ENCODE measurements at places on chromosomes 7 and 10.
A peak's percentile ranks its signal among the peaks of the same experiment; 100 is the strongest.

GRCh38 chr10:14774797-14775196 is at the start of gene FAM107B:
Gene FAM107B (minus strand): TSS chr10:14774897. CDS start chr10:14774663, 234 bp downstream.
- no peak for DNase-seq

DNA sequence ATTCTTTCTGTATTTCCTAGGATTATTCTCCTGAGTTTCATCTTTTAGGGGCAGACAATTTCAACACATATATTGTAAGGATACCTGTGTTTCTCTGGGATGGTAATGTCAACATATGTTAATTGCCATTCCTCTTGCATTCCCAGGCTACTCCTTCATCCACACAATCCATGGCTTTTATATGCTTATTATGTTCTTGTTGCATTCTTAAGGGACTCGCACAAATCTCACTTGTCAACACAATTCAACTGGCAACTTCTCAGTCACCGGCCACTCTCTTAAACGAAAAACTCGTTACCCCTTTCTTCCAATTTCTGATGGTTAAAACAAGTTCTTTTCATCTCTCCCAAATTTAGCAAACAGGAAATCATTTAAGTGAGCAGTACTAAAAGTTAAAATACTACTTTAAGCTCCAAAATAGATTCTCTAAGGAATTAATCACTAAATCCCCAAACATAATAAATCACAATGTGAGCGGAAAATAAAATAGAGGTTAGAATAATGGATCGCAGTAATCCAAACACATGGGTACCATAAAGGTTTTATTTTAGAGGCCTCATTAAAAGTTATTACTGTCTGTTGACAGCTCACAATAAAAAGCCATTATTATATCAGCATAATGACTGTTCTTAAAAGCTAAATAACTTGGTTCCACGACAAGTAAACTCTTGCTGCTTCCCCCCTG is 223.2 kb downstream of the ELMO1 start:
- DNase-seq, result no peak

DNA sequence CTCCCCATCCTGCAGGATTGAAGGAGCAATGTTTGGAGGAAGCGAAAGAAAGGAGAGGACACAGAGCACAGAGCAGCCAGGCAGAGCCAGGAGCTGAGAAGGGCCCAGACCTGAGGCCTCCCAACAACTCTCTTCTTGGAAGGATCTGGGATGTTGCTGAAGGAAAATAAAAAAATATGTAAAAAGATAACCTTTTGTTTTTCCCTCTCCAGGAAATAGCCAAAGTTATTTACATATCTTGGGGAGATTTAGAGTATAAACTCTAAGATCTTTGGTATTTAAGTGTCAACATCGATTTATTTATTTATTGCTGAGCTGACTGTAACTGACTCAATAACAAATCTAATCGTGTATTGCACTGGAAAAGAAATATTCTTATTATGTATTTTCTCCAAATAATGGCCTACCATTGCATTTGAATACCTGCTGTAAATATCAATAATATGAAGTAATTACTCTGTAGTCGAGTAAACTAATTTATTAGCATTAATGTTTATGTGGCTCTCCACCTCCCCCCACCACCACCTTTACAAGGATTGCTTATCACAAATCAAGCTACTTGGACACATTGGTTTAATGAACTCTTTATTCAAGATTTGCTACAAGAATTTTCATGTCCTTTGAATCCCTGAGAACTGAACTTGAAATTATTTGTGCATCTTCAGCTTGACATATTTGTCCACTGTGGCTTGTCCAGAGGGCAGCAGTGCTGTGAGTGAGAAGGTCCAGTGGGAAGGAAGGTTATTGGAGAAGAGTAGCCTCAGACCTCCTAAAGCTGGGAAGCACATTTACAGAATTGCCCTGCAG is 1.8 kb upstream of the HOXA11 start:
- DNase-seq, result no peak

DNA sequence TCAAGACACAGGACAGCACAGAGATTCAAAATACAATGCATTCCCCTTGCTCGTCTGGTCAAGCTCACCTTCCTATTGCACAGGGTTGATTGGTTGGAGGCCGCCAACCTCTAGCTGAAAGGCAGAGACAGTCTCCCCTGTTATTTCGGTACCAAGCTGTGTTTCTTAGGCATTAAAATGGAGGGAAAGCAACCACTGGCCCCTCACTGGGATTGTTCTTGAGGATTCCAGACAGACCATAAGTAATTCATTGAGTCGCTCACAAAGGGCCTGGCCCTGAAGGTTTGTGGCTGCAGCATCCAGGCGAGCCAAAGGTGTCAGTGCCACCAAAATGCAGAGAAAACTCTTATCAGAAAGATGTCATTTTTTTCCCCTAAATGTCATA is 81.2 kb downstream of the PARP12 start:
- no peak for DNase-seq

- DNase-seq, result no peak
Measured at GRCh38 chr7:153090764-153091163, 331.2 kb downstream of the ACTR3B start.

GRCh38 chr10:84358743-84359142 is 30.4 kb downstream of the CCSER2 start:
- DNase-seq, result no peak

GRCh38 chr7:113790025-113790424 is 128.8 kb downstream of the PPP1R3A start:
- DNase-seq, result peak; percentile 18

GRCh38 chr10:8489823-8490222 is 435.3 kb downstream of the GATA3 start:
- no peak for DNase-seq

DNA sequence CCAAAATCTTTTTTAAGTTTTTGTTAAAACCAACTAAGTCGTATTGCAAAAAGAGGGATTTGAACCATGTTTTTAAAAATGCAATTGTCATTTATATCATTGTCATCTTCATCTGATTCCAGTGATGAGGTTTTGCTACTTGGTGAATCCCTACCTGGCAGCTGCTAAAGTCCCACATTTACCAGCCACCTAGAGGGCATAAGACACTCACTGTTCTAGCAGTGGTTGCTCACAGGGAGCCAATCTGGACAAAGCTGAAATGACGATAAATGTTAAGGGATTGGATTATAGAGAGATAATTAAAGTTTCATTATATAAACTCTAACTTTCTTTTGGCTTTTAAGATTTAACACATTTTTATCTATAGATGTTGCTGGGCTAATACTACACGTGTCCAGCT is 18.7 kb downstream of the KIFBP start:
- DNase-seq, result no peak

GRCh38 chr10:111076682-111077478 is at the start of gene ADRA2A:
Gene ADRA2A (plus strand): TSS chr10:111077029. CDS start chr10:111077997, 968 bp downstream.
- peak; percentile 59 for DNase-seq

DNA sequence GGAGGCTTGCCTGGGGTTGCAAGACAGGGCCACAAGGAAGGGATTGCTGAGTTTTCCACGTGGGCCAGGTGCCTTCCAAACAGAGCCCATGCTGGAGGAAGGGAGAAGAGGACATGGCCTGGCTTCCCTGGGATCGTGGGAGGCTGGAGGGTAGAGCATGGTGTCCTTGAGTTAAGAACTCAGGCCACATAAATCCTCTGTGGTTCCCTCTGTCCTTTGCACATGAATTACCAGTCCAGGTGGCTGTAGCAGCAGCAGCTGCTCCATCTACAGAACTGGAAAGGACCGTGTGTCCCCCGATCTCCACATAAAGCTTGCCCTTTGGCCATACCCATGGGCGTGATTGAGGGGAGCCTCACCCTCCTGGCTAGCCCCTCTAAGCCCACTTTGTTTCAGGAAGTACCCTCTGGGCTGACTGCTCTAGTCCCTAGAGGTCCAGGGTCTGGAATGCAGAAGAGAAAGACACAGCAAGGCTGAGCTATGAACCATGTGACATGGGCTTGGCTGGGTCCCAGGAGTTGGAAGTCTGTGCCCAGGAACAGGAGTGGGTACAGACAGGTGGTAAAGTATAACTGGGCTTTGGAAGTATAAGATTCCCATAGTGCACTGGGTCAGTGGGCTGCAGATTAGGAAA is 84.9 kb downstream of the C10orf105 start:
- no peak for DNase-seq

DNA sequence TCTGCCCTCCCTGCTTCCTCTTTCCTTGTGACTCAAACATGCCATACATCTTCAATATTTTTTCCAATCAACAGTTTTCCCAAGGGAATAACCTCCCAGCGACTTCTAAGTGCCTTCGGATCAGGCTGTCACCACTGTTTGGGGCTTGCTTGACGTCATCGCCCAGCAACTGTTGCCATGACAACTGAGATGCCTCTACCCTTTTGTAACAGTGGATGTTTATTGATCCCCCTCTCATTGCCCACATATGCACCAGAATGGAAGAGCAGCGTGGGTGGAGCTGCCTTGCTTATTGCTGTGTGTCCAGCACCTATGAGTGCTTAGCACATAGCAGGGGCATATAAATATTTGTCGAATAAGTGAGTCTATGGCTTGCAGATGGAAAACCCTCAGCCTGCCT is 14.4 kb downstream of the FFAR4 start:
- DNase-seq, result no peak

DNA sequence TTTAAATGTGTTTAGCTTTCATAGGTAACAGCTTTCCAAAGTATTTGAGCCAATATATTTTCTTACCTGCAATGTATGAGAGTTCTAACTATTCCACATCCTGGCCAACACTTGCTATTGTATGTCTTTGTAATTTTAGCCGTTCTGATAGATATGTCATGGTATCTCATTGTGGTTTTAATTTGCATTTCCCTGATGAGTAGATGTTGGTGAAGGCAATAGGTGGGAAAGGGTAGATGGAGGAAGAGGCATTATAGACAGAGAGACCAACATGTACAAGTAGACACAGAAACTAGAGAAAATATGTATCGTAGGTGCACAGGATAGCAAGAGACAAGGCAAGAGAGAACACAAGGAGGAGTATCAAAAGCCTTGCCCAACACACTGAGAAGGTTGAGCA is 54.8 kb upstream of the CCDC71L start:
- no peak for DNase-seq

DNA sequence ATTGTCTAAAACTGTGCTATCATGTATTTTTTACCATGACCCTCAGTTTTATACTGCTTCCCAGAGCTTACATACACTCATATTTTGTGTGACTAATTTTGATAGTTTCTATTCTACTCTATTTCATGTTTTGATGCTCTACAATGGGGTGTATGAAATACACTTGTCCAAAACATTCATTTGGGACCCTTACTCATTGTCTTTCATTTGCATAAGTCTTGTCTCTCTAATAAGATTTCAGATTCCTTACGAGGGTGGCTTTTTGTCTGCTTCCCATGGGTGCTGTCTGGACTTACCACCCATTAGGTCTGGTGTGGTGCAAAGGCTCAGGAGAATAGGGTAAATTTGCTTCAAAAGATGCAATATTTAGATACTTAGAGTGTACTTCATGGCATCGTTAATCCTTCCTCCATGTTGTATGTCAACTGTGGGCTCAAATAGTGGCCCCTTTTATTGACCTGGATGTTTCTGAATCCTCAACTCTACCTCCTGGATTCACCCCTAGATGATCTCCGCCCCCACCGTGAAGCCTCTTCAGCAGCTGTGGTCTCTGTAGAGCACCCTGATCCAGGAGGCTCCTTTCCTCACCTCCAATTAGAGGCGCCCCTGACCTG is 3.6 kb upstream of the GIMAP5 start:
- DNase-seq, result no peak

GRCh38 chr10:62650411-62650810 is 154.1 kb upstream of the ADO start:
- no peak for DNase-seq

DNA sequence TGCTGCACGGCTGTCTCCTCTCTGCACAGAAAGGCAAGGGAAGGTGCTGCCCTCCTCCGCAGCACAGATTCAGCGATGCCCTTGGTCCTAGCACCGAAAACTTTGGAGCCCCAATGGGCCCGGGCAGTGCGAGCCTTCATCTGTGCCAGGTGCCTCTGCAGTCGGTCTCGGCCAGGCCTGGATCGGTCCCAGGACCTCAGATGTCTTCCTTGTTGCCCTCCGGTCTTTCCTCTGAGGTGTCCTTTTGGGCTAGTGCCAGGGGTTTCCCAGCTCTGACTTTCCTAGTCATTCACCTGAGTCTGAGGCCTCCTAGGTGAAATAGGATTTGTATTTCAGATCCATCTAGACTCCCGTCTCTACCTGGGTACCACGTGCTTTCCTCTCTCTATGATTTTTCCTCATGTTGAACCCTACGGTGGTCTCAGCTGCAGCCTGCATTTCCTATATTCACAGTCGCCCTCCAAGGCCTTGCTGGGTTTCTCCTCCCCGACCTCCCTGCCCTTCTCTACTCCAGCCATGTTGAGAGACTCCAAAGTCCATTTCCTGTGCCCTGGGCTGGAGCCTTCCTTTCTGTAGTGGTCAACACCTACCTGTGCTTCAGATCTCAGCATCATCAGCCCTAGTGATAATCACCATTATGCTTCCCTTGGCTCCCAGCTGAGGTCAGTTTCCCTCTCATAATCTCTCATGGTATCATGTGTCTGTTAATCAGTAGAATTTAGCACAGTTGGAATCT is 92.0 kb upstream of the PRSS58 start:
- no peak for DNase-seq

GRCh38 chr7:146892151-146892550 is 775.5 kb downstream of the CNTNAP2 start:
- DNase-seq, result no peak

- no peak for DNase-seq
Measured at GRCh38 chr10:42543840-42544372, 94.5 kb downstream of the ZNF33B start.

GRCh38 chr7:142790056-142790455 is 19.3 kb downstream of the PRSS2 start:
- DNase-seq, result no peak
